ENCODE measurements at places on chromosomes 3 and 15.
A peak's percentile ranks its signal among the peaks of the same experiment; 100 is the strongest.

DNA sequence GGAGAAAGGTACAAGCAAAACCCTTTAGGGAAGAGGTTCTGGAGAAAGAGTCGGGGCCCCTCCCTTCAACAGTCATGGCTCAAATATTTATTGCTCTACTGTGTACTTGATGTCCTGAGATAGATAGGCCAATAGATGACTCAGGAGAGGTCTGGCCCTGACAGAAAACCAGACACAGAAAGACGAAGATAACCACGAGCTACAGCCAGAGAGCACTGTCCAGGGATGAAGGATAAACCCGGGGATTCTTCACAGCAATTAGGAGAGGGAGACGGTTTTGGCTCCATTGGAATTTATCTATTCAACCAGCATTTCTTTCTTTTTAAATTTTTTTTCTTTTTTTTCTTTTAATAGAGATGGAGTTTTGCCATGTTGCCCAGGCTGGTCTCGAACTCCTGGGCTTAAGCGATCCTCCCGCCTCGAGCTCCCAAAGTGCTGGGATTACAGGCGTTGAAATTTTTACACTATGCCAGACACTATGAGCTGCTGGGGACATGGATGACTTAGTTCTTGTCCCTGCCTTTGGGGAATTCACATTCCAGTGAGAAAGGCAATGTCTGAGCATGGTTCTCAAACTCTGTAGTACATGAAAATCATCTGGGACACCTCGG is 4.6 kb upstream of the CIDEC start:
- DNase-seq, result peak; percentile 31

- DNase-seq, result no peak
These were observed 28.6 kb upstream of the TNFSF10 start for GRCh38 chr3:172551874-172552273.

- DNase-seq, result no peak
These were observed 168.3 kb downstream of the RSRC1 start for GRCh38 chr3:158278187-158278586.

GRCh38 chr3:11567516-11568467 is 75.9 kb downstream of the VGLL4 start:
- DNase-seq, result no peak

DNA sequence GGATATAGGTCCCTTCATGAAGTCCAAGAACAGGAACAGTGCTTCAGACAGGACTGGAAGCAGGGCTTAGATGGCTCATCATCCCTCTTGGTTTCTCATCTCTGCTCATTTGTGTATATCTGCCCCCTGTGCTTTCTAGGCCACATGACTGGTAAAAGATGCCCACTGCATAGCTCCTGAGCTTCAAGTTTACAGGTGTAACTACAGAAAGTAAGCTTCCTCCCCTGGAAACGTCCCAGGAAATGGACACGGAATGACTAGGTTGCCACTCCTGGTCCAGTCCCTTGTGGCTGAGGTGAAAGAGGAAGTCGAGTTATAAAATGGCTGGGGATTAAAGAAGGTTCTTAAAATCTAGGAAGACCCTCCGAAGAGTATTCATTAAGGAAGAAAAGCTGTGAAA is 32.5 kb downstream of the MYO5A start:
- no peak for DNase-seq

DNA sequence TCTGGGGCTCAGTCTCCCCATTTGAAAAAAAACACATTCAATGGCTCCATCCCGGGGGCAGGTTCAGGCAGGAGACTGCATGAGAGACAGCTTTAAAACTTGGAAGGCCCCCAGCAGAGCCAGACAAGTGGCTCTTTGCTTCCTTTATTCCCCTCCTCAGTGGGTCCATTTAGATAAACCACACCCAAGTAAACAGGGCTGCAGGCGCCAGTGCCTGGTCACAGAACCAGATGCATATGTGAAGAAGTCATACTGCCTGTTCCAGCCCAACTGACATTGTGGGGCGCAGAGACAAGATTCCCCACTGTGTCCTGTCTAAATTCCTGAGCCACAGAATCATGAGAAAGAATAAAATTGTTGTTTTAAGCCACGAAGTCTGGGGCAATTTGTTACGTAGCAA is 9.0 kb downstream of the FBN1 start:
- no peak for DNase-seq

DNA sequence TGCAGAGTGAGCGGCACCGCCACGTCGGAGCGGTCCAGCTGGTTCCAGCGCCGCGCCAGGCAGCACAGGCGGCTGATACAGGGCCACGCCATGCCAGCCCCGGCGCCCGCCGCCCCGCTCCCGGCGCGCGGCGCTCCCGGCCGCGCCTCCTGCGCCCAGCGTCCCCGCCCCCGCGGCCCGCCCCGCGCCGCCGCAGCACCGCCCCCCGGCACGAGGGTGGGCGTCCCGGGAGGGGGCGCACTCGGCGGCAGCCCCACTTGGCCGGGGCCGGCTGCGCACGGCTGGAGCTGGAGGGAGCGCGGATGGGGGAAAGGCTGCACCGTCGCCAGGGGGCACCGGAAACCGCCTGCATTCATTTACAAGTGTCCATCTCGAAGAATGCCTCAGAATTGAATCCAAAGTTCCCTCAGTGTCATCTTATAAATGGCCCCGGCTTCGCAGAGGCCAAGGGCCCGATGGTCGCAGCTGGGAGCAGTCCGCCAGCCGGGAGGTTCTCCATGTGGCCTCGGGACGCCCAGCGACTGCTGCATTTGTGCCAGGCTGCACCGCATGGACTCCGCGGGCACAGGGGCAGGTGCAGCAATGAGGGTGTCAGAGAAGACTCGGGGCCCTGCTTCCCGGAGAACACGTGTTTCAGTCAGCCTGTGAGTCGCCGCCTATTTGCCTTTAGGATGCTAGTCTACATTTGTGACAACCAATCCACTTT is at the start of gene MAP6D1:
Gene MAP6D1, minus strand, starts transcription at position 122 of the 706 bp plus-strand sequence. Its CDS starts 30 bp downstream, at position 92.
- peak; percentile 81 for DNase-seq

DNA sequence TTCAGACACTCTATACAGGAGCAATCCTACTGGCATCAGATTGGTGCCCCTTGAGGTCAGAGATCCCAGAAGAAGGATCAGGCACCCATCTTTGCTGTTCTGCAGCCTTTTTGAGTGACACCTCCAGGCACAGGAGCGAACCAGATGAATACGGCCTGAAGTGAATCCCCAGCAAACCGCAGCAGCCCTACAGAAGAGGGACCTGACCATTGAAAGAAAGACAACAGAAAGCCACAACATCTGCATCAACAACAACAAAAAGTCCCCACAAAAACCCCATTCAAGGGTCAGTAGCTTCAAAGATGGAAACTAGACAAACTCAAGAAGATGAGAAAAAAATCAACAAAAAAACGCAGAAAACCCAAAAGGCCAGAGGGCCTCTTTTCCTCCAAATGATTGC is 130.4 kb downstream of the PPM1L start:
- DNase-seq, result no peak

DNA sequence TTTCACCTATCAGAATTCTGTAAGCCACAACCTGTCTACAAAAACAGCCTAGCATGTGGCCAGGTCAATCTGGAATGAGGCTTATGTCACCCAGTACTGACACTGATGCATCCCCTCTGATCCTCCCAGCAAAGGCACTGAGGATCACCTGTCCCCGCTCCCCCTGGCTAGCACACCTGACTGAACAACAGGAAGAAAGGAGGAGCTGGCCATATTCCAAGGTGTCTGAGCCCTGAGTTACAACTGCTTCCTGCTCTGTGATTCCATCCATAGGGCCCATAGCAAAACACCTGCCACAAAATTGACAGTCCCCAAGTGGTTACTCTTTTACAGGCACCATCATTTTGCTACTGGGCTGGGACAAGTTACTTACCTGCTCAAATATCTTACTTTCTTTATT is 555.5 kb upstream of the CFAP20DC start:
- no peak for DNase-seq

GRCh38 chr3:160259589-160259988 is 34.4 kb downstream of the C3orf80 start:
- no peak for DNase-seq

Data from posterior vena cava (tissue), 2 donors.